ENCODE measurements at places on chromosomes 4 and X.

DNA sequence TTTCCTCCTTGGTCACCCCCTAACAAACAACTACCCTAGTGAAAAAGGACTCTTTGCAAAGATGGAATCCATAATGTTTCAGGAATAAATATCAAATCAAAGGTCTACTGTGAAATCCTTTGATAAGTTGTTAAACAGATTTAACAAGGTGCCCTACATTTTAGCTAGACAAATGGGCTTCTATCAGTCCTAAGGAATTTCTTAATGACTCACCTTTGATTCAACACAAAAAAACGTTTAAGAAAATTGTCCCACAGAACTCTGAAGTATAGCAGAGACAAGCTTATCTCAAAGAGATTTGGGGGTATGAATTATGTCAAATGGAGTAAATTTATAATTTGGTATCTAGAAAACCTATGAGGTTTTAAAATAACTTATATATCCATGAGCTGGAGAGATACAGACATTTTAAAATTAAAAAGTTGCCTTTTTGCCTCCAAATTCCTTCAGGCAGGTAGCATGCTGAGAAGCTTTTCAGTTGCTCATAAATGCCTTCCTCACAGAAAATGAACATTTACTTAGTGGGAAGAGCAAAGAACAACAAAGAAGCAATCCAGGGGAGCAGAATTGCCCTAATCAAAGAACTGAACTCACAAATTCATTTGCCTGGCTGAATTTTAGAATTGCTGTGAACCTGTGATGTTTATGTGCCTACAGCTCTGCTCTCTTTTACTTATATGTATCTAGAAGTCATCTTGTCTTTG, 649.3 kb downstream of the STPG2 start:
- no peak for DNase-seq

GRCh38 chr4:70315928-70316327, 18.9 kb upstream of the CABS1 start:
- no peak for DNase-seq

DNA sequence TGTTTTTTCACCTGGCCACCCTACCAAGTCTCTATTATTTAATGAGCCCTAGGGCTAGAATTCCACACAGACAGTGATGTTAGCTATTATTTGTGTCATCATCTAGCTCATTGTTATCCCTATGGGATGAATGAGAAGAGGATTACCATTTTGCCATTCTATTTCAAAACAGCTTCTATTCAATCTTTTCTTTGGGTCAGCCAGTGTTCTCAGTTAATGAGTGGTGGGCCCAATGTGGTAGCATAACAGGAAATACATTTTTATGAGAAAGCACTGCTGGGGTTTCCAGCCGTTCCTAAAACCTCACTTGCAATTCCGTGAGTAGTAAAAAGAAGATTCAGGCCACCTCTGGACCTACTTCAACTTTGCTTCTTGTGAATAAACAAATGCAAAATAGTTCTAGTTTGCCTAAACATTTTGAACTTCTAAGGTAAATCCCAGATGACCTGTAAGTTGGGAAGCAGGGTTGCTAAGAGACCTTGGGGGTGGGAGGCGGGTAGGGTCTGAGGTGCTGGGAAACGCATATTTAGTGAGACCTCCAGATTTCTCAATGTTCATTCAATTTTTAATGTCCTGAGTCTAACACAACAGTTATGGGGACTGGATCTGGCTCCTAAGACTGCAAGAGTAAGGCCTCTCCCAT, 24.8 kb upstream of the CYP2U1 start:
- DNase-seq: no peak

GRCh38 chrX:5958523-5958922, 270.1 kb downstream of the NLGN4X start:
- no peak for DNase-seq

DNA sequence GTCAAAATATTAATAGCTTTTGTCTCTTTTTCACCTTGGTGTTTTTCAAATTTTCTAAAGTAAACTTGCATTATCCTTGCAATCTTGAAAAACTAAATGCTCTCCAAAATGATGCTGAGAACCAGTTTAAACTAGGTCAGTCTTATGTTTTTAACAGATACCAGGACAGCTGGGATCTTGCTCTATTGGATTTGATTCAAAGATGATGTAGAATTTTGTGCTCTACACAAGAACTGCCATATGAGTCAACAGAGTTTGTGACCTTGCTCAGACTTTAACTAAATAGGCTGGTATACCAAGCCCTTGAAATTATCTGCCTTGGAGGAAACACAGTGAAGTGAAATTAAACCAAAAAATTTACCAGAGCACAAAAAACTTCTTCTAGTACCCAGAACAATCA, 991.1 kb downstream of the STPG2 start:
- DNase-seq: no peak

- DNase-seq: no peak
Measured at GRCh38 chr4:25844961-25845712, 17.7 kb downstream of the SEL1L3 start.

- DNase-seq: peak; percentile 83
Measured at GRCh38 chr4:140238351-140239056, 84.5 kb upstream of the MAML3 start.

- peak; percentile 34 for DNase-seq
Measured at GRCh38 chr4:76377911-76378310, 43.0 kb downstream of the CCDC158 start.

DNA sequence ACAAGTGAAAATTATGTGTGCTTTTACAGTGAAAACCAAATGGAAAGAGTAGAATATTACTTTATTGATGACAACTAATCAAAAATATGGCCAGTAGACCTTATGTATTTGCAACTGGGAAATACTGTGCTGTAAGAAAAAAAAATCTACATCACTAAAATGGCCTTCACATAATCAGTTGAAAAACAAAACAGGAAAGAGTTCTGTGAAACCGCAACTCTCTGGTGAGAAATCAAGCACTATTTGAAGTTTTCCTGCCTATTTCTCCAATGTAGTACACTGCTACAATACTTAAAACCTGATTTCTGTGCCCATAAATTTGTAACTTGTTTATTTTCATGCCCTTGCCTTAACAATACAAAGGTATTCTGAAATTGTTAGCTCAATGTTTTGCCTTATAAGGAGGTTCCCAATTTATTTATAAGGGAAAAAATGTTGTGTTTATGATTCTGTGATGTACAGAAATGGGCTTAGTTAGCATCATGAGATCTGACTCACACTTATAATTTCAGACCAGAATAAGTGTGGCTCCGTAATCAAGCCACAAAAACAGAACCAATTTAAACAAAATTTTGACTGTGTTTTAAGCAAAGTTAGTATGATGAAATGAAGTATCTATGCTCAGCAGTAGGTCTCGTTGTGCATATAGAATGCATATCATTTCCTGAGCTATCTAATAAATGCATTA, 147.1 kb downstream of the FAT4 start:
- DNase-seq: no peak
